ENCODE measurements at places on chromosomes 13 and 19.
A peak's percentile ranks its signal among the peaks of the same experiment; 100 is the strongest.

GRCh38 chr13:111153977-111154332, 38.8 kb downstream of the ARHGEF7 start:
- DNase-seq = no peak

DNA sequence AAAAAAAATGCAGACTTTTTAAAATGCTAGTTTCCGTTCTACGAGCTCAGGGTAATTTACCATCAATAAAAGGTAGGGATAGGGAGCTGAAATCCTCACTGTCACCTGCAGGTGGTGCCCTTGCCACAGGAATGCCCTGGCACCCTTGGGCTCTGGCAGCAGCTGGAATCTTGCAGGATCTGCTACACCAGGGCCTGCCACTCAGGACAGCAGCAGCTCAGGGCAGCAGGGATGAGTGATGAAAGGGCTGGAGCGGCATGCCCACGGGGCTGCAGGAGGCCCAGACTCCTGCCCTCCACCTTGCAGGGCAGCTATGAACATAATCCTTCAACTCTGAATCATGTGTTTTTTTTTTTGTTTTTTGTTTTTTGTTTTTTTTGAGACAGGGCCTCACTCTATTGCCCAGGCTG, 54.0 kb downstream of the GNG7 start:
- DNase-seq = peak; percentile 73

- DNase-seq = no peak
These were observed 13.7 kb upstream of the LRCH1 start for GRCh38 chr13:46539231-46539630.

- DNase-seq = no peak
These were observed 279.3 kb downstream of the MZT1 start for GRCh38 chr13:72448082-72448481.

DNA sequence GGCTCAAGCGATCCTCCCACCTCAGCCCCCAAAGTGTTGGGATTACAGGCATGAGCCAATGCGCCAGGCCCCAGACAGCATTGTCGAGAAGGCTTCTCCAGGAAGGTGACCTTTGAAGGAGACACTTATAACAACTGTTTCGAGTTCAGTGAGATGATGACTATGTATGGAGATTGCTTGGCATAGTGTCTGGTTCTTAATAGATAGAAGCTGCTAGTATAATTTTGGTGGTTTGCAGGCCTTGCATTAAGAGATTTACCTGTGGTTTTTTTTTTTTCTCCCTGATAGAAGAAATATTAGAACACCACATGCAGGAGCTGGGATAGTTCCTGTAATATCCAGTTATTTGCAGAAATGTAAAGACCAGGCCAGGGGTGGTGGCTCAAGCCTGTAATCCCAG, 3.7 kb downstream of the MARCHF2 start:
- no peak for DNase-seq

GRCh38 chr13:98461486-98462240, 115.2 kb downstream of the STK24 start:
- no peak for DNase-seq

GRCh38 chr13:30329009-30329585, 21.7 kb upstream of the KATNAL1 start:
- no peak for DNase-seq
